NCI-H1694 treated with DMSO at 0.1 percent for 48 hours (cell line): ENCODE measurements at places on chromosomes 12 and 14.

- no peak for DNase-seq
Measured at GRCh38 chr14:78254911-78255461, 84.8 kb downstream of the NRXN3 start.

- DNase-seq = no peak
Measured at GRCh38 chr12:132834181-132834711, 5.6 kb upstream of the GOLGA3 start.

- no peak for DNase-seq
Measured at GRCh38 chr12:56836317-56836716, 73.2 kb downstream of the HSD17B6 start.

DNA sequence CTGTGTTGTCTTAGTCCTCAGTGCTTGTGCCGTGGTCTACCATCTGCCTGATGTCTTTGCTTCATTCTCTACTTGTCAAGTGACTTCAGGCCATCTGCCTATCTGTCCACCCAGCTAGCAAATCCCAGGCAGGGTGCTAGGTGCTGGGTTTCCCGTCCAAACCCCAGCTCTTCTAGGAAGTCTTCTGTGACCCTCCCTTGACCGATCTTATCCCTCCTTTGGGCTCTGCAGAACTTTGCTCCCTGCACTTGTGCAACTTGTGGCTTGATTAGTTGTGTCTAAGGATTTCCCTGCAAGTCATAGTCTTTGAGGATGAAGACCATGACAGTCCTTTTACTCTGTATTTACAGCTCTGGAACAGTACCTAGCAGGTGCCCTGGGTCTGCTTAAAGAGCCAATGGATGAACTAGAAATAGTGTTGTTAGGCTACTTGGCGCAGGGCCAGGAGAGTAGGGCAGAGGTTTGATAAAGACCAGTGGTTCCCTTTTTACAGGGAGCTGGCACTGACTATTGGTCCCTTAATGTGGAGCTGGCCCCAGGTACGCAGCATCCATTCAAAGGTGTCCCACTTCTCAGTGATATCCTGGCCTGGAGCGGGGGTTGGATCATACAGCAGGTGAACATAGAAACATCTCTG, 60.1 kb downstream of the ADCK1 start:
- DNase-seq = no peak

- DNase-seq = no peak
Measured at GRCh38 chr14:61043506-61043905, 62.5 kb downstream of the SLC38A6 start.

DNA sequence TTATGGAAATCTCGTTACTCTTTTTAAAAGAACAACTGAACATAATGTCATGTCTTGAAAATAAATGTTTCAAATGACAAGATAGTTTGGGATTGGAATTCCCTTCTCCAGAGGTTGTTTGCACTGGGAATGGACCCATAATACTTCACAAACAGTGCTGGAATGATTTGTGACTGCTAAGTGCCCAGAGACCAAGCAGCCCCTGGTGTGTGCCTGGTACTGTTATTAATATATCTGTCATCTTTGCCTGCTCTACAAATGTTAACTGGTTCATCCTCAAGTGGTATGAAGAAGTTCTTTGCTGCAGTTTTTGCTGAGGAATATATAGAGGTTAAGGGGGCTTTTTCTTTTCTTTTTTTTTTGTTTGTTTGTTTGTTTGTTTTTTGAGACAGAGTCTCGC, 64.9 kb upstream of the DACT1 start:
- no peak for DNase-seq

DNA sequence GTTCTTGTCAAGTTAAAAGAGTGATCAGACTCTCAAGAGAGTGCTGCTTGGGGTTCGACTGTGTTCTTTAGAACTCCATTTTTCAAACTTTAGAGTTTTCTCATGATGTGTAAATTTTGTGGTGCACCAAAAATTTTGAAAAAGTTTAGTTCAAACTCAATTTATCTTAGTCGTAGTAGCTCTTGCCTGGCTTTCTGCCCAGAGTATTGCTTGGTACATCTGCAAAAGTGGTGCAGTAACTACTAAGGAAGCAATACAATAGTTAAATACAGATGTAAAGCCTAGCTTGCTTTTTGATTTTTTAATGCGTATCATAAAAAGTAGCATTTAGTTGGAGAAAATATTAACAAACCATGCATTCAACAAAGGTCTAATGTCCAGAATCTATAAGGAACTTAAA, 9.5 kb upstream of the CCDC91 start:
- no peak for DNase-seq

GRCh38 chr12:89768586-89769482, 60.2 kb upstream of the ATP2B1 start:
- no peak for DNase-seq

DNA sequence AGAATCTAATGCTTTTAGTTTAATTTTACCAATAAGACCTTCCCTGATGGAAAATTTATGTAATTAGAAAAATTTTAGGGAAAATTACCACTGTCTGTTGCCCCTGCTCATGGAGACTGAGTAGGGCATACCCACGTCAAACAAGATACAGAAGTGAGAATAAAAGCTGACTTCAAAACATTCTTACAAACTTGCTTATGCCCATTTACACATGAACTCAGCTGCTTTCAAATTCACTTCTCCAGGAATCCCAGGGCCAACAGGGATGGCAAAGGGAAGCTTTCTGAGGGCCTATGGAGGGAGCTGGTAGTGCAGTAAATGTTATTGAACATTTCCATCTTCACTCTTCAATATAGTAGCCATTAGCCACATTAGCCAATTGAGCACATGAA, 4.8 kb upstream of the NINJ2 start:
- DNase-seq = no peak

DNA sequence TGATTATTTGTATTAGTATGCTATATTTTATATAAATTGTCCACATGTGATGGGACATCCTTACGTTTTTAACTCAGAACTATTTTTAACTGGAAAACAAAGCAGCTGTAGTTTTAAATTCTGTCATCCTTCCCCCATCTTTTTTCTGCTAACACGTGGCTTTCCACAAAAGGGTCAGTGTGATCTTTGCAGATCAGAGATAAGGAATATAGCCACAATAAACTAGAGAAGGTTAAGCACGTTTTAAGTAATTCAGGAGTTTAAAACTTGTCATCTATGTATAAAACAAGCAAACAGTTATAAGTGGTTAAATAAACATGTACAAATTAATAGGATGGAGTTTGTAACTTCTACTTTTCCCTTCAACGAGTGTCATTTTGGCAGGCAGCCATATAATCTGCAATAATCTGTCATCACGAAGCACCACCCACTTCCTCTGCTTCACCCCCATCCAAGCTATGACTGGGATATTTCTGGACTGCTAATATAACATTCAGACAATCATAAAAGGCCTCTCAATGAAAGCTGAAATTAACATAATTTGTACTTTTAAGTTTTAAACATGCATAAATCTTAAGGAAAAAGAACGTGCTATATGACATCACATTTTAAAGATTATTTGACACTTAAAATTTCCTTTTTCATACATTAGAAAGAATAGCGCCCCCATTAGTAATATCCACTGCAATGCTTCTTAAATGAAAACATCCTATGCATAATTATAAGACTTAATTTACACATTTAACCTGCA, 15.3 kb downstream of the TAOK3 start:
- no peak for DNase-seq

DNA sequence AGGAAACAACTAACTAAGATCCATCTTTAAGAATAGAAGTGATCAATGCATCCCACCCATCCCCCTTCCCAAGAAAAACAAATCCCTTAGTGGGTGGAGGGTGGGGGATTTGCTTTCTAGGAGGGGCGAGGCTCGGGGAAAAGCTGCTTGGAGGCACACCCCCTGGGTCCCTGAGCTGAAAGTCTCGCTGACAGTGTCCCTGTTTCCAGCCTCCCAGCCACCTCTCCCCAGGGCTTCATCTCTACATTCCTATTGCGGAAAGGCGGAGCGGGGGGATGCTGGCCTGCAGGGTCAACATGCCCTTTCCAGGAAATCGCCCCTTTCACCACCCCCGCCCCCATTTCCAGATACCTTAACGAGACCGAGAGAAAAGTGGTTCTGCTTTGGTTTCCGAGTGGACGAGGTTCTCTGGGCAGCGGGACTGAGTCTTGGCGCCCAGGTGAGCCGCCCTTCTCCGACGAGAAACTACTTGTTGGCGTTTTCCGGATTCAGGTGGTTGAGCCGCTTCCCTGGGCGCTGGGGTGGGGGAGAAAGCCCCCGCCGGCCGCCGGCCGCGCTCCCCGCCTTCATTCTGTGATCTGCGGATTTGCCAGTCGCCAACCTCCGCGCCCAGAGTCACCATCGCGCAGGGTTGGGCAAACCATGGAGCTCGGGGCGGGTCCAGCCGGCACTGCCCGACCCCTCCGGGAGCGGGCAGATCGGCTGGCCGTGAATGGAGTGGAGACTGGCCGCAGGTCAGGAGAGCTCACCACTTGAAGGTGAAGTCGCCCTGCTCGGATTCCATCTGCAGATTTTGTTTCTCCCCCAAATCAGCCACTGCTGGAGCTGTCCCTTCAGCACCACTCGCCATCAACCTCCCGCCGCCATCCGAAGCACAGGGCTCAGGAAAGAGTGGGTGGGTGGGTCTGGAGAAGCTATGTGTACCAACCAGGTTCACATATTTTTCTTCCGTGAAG, 505 bp downstream of the KCNC2 start:
- DNase-seq = no peak

DNA sequence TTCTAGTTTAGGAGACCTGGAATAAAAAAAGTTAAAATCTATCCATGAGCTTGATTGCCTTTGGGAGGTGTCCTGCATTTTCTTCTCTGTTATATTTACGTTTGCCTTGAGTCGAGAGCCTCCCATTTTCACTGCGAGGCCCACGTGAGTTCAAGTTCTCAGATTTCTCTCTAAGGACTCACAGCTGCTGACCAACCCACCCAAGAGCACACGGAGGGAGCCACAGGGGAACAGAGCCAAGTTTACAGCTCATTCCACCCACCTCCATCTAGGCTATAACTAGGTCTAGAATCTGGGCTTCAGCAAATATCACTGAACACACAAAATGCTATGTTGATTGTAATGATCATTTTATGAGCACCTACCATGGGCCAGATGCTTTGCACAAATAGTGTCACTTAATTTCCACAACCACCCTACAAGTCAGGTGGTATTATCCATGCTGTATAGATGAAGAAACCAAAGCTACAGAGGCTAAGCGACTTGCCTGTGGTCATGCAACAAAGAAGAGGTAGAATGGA, 16.7 kb downstream of the ALDH1L2 start:
- no peak for DNase-seq

GRCh38 chr12:69994724-69995173, 169.7 kb downstream of the MYRFL start:
- DNase-seq = no peak

GRCh38 chr12:82438356-82438755, 80.0 kb downstream of the METTL25 start:
- DNase-seq = no peak

DNA sequence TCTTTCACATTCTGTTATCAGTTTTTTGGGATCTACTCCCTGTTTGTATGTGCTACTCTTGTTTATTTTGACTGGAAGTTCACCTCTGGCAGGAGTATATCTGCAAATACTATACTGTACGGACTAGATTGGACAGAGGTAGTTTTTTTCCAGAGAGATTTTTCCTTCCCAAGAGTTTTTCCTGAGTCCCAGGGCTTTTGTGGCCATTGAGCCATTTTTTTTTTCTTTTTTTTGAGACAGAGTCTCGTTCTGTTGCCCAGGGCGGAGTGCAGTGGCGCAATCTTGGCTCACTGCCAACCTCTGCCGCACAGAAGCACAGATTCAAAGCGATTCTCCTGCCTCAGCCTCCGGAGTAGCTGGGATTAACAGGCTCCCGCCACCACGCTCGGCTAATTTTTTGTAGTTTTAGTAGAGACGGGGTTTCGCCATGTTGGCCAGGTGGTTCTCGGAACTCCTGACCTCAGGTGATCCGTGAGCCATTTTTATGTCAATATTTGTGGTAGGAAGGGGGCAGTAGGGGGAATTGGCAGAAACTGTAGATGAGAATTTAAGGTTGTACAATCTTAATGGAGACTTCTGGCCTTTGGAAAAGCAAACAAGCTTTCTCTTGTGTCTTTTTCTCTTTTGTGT, 19.4 kb downstream of the KTN1 start:
- no peak for DNase-seq

DNA sequence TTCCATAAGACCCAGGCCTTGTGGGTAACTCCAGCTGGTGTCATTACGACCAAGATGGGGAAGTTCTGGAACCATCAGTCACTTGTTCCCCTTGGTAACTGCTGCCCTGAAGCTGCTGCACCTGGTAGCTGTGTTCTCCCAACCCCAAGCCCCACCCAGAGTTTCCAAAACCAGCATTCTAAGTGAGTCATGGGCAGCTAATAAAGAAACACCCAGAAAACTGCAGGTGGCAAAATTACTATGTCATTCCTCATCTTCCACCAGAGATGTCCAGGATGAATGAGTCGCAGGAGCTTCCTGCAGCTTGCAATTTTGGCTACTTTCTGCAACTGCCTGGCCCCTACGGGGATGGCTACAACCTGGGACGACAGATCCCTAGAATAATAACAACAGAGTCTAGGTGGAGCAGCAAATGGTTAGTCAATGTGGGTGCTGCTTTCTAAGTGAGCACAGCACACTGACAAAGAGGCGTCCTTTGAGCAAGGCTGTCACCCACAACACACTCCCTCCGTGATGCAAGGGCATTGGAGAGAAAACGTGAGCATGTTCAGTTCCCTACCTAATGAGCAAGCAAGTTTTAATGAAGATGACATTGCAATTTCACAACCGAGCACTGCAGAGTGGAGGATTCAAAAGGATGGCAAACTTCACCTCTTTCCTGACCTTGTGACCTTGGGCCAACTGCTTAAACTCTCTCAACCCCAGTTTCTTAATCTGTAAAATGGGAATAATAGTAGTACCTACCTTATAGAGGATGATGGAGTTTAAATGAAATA, 301.4 kb upstream of the NOS1 start:
- no peak for DNase-seq

- DNase-seq = no peak
Measured at GRCh38 chr14:57617510-57617909, 123.9 kb upstream of the CCDC198 start.

- no peak for DNase-seq
Measured at GRCh38 chr12:53710091-53710490, 17.2 kb downstream of the CALCOCO1 start.

- DNase-seq = no peak
Measured at GRCh38 chr12:75969768-75970167, 61.8 kb downstream of the PHLDA1 start.

DNA sequence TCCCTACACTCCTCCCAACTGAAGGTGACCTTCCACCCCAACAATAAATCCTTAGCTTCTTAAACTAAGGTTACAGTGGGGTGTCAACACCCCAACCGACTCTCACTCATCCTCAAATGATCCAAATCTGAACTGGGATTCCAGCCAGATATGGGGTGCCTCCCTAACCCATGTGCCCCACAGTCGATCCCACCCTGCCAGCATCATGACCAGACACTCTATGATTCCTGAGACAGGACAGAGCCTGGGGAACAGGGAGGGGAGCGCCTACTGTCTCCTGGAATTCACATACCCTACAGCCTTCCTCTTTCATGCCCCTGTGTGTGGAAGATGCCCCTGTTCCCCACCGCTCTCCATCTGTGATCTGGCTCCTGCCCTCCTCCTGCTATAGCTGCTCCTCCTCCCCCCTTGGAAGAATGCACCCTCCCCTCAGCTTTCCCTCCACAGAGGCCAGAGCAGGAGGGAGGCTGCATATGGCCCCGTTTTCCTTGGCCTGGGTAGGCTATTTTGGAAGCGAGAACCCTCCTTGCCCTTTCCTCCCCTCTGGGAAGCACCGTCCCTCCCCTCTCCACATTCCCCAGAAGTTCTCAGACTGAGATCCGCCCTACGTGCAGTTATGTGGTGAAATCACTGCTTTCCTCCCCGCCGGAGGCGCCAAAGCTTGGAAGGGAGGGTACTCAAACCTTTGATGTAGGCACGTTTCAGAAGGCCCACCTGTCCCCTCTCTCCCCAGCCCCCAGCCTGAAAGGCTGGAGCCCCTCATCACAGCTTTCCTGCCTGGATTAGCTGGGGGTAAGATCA, 48.0 kb downstream of the SMUG1 start:
- DNase-seq = no peak
